Stimulated activated CD4-positive, alpha-beta T cell treated with anti-CD3 and anti-CD28 coated beads, Interleukin-1b, Interleukin-23, amount 100 ng/mL, for 24 hours (primary cell): ENCODE measurements at places on chromosomes 1 and 21.
A peak's percentile ranks its signal among the peaks of the same experiment; 100 is the strongest.

DNA sequence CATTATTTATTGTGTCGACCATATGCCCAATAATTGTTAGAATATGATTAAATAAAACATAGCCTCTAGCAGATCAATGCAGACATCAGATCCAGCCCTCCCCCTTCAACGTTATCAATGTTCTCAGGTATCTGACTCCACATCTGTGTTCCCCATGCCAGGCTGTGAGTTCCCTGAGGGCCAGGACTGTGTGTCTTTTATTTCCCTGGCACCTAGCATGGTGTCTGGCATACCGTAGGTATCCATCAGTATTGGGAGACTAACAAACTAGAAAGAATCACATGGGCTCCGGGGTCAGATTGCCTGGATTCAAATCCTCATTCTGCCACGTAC, 48.3 kb downstream of the SDC3 start:
- DNase-seq, result no peak

DNA sequence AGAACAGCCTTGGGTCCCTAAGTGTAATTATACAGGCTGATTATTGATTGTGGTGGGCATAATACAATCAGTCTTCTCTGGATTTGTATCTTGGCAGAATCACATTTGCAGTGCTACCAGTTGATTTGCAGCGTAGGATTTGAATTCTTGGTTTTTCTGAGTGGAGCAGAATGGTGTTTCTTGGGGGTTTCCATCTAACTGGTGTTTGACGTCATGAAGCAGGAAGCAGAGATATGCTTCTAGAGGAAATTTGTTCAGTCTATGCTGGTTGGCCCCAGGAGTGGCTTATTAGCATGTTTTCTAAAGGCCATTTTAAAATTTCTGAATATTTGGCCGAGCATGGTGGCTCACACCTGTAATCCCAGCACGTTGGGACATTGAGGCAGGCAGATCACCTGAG, 3.4 kb downstream of the CTTNBP2NL start:
- no peak for DNase-seq

GRCh38 chr1:203128431-203128715, 847 bp downstream of the ADORA1 start:
- no peak for DNase-seq

DNA sequence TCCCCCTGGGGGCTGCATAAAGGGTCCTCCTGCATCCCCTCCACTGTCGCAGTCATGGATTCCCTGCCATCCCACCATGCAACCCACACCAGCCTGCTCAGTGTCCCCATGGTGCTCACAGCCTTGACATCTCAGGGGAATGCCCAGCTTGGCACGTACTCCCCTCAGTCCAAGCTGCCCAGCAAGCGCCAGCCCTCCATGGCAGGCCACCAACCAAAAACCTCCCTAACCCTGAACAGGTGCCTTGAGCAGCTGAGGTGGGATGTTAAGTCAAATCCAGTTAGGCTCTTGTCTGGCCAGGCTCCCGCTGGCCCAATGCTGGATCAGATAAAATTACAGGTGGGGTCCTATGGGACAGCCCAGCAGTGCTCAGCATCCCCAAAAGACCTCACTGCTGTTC, 341 bp downstream of the VTCN1 start:
- no peak for DNase-seq

- no peak for DNase-seq
Observed at GRCh38 chr1:111463029-111463683, 10.6 kb upstream of the C1orf162 start.

DNA sequence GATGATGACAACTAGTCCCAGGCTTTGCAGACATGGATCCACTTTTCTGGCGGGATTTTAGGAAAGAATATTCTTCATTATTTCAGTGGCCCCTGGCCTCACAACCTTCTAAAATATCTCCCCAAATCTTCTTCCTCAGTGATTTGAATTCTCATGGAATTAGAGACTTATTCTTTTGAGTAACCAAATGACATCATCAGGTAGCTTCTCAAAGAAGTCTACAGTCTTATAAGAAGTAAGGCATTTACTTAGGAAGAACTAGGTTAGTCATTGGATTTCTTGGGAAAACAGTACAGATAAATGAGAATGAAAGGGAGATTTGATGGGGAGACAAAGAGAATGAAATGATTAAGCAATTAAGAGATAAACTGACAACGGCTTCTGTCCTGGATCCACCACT, 201.1 kb upstream of the PROX1 start:
- DNase-seq, result no peak

GRCh38 chr21:44522753-44523204, 17.2 kb downstream of the KRTAP10-1 start:
- no peak for DNase-seq

GRCh38 chr1:9655836-9656235, 4.3 kb downstream of the PIK3CD start:
- no peak for DNase-seq

DNA sequence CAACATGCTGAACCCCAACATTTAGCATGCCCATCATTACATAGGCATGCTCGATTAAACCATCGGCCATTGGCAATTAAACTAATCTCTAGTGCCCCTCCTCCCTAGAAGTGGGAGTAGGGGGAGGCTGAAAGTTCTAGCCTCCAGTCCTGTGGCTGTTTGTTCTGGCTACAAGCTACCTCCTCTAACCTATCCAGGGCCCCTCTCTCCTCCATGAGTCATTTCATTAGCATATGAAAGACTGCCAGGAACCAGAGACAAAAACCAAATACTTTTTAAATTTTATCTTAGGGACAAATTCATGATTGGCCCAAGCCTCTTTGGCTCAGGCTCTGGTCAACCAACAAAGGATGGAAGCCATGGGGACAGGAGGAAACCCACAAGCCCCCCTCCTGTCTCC, 231.1 kb downstream of the CACNA1E start:
- DNase-seq, result no peak

GRCh38 chr1:231867607-231868006, 241.0 kb downstream of the DISC1 start:
- no peak for DNase-seq

- DNase-seq, result no peak
Observed at GRCh38 chr1:35726450-35727433, 8.1 kb upstream of the C1orf216 start.

GRCh38 chr1:215095524-215095923, 13.0 kb downstream of the KCNK2 start:
- DNase-seq, result no peak

DNA sequence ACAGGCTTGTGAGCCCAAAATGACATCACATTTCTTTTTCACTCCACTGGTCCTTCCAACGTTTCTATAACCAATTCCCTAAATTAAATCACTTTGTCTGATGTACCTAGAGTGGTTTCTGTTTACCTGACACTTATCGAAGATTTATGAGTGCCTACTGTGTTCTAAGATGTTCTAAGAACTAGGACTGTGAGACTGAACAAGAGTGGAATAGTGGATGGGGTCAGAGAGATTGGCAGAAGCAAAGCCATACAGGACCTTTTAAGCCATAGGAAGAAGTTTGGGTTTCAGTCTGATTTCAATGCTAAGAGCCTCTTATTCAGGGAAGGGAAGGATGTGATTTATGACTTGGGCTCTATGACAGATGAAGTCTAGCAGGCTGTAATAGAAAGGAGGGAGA, 72.3 kb upstream of the LAPTM5 start:
- DNase-seq, result no peak

DNA sequence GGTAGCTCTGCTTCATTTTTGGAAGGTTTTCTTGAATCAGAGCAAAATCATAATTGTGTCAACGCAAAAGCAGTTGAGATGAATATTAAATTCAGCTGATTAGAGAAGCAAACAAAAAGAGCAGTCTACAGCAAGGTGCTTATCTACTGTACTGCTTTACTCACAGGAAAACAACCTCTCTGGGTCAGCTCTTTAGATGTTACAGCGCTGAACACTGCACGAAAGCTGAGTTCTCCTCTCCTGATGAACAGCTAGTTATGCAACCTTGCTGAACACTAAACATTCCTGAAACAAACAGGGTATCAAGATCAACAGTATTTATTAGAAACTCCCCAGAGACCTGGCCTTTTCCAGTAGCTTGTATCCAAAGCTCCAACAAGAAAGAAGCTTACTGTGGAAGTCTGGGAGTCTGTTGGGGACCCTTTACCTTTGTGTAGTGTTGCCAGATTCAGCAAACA, 41.3 kb downstream of the TBCE start:
- no peak for DNase-seq

- DNase-seq, result no peak
Observed at GRCh38 chr1:29519108-29519787, 282.9 kb downstream of the PTPRU start.

- no peak for DNase-seq
Observed at GRCh38 chr1:208500375-208500774, 256.2 kb upstream of the PLXNA2 start.

DNA sequence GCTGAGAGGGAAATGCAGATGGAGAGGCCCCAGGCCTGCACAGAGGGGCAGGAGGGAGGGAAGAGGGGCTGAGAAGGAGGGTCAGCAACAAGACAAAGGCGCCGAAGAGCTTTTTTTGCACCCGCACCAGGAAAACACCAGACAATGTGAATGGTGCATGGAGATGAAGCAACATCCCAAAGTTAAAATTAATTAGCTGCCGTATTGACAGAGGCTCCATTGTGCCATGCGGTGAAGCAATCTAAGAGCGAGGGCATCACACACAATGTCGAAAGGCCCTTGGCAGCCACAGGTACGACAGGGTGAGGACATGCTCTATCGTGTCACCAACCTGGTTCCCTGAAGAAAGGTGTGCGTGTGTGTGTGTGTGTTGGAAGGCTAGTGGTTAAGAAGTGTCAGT, 41.2 kb downstream of the SSBP3 start:
- no peak for DNase-seq

DNA sequence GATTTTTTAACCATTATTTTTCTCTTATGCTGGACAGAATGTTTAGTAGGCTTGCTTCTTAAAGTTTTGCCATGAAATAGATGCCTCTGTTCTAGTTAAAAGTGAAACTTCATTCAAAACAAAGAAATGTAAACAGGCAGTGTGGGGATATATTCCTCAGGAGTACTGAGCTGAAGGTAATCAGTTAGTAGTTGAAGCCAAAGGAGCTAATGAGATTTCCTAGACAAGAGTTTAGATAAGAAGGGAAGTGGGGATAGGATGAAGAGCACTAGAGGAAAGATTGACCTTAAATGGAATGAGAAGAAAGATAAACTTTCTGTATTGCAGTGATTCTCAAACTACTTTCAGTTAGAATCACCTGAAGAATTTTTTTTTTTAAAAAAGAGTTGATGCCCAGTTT, 23.9 kb downstream of the PRRC2C start:
- DNase-seq, result no peak

DNA sequence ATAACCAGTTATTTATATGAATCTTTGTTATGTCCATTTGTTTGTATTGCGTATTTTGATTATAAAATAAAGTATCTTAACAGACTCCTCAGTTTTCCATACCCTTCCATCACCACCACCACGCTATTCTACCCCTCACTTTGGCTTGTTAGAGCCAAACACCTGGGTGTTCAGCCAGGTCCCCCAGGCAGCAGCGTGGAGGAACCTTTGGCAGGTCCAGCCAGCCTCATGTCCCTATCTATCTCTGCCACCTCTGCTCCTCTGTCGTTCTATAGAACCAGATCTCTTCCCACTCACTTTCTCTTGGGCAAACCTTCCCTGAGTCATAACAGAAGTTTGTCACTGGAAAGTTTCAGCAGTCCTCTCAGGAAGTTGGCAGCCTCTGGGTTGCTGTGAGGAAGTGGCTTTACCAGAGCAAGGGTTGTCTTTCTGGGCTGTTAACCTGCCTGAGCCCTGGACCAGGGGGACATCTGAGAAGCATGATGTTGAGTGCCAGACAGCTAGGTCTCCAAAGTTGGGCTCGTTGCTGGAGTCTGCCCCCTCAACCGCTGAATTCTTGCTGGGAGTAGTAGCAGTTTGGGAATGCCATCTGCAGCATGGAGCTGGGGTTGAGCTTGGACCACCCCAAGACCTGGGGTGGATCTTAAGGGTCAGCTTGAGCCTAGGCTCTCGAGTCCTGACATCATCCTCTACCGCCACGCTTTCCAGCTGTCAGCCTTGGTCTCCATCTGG, 996 bp upstream of the SH3BGRL3 start:
- no peak for DNase-seq

- peak; percentile 54 for DNase-seq
Observed at GRCh38 chr1:52552236-52552504, 722 bp downstream of the TUT4 start.

DNA sequence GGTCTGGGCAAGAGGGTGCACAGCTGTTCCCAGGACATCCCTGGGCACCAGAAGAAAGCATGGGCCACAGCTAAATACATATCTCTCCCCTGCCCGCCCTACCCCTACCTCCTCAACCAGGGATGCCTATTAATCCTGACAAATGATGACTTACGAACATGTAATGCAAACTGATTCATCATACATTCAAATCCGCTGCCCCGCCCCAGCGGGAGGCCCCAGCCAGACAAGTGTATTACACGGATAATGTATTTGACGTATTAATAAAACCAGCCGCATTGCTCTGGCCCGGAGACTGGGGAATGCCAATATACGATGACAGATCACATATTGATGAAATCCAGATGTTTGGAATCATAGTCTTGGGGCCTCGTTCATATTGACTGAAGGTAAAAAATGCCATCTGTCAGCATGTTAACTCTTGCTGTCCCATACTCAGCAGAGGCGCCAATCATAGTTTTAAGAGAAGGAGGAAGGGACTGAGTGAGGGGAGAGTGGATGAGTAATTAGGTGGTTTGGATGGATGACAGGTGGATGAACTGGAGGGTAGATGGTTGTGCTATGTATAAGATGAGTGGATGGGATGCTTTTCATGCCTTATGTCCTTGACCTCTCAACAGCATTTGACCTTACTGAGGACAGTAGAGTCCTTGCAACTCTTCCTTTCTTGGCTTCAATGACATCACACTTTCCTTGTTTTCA, 68.2 kb downstream of the TMEM53 start:
- DNase-seq, result no peak

- no peak for DNase-seq
Observed at GRCh38 chr1:35452106-35452774, 105.0 kb downstream of the KIAA0319L start.

DNA sequence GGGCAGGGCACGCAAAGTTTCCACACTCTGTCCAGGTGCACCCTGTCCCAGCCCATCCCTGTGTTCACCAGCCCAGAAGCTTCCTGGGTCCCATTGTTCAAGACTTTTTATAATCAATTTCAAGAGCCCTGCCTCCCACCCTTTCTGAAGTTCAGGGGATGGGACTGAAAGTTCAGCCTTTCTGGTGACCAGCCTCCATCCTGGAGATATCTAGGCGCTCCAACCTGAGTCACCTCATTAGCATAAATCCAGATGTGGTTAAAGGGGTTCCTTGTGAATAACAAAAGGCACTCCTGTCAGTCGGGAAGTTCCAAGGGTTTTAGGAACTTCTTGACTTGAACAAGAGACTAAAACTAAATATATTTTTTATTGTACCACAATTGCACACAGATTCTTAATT, 48.4 kb upstream of the RAP1A start:
- DNase-seq, result no peak

- peak; percentile 2 for DNase-seq
Observed at GRCh38 chr1:213244664-213245091, 193.6 kb downstream of the RPS6KC1 start.

DNA sequence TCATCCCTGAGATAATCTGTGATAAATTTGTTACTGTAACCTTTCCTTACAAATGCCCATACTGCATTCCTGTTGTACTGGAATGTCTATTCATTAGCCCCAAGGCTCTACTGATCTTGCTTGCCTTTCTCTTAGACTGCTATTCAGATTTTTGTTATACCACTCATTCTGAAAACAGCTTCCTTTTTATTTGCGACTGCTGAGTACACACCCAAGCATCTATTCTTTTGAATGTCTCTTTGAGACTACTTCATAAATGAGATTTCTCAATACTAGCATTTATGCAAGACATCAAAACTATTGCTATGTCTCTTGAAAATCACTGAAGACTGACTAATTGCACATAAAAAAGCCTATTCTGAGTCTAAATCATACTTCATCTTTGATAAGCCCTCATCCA, 38.6 kb downstream of the DENND1B start:
- no peak for DNase-seq
